ENCODE measurements at places on chromosomes 7 and 10.

- DNase-seq, result no peak
Observed at GRCh38 chr10:24237801-24238395, 29.0 kb downstream of the KIAA1217 start.

- no peak for DNase-seq
Observed at GRCh38 chr10:10626734-10627133, 390.9 kb upstream of the CELF2 start.

GRCh38 chr10:132929480-132929879 is 12.9 kb downstream of the CFAP46 start:
- DNase-seq, result no peak

GRCh38 chr7:122140918-122141317 is 3.1 kb downstream of the AASS start:
- no peak for DNase-seq

DNA sequence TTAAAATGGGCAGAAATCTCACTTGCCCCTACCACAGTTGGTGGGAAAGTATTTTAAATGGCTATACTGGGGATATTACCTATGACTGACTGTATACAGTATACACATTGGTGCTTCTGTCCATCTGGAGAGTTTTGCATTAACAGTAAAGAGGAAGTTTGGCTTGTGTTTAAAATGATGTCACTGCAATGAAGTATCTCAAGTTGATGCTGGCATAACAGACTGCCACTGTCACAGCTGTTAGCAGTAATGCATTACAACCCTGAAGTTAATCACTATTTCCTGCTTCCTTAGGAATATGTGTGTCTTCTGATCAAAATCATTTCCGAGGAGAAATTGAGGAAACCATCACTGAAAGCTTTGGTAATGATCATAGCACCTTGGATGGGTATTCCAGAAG is 1.9 kb downstream of the DKK1 start:
- DNase-seq, result no peak

GRCh38 chr10:122112021-122112616 is 123.2 kb downstream of the TACC2 start:
- no peak for DNase-seq

GRCh38 chr7:107788662-107789061 is 14.4 kb downstream of the SLC26A3 start:
- DNase-seq, result no peak

GRCh38 chr10:14171336-14171735 is 159.4 kb downstream of the FRMD4A start:
- no peak for DNase-seq
